ENCODE measurements at places on chromosomes 1 and 21.

DNA sequence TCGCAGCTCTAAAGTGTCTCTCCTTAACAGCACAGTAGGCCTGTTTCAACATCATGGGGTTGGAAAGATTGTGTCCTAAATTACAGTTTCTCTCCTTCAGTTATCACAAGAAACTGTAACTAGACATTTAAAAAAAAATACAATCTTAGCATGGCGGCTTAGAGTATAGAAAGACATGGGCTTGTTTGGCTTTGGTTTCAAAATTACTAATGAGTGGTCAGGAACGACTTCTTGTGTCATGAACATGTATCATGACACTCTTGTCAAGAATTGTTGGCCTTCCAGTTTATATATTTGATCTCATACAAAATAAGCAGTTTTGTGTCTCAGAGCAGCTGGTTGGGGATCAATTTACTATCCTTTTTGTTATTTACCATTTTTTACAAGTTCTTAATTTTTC is 2.1 kb downstream of the GJA8 start:
- no peak for DNase-seq

- no peak for DNase-seq
Measured at GRCh38 chr1:31412732-31413404, at the start of gene SERINC2. Gene SERINC2, plus strand, starts transcription at chr1:31413213. Its CDS starts 53 bp downstream, at chr1:31413266.

DNA sequence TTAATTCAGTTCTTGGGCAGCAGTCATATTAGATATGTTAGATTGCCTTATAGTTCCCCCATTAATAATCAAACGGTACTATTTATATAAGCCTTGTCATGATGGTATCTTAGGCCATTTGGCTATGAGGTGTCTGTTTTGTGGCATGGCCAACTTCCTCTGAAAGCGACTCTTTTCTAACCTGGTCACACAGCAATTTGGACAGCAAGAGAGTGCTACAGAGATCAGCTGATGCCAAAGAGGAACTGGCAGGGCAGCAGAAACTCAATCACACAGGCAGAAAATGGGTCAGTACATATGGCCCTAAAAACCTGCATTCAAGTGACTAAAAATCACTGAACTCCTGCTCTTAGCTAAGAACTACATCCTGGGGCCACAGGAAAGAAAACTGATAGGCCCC is 13.4 kb upstream of the MUTYH start:
- DNase-seq: no peak

- DNase-seq: no peak
Measured at GRCh38 chr1:93061895-93062792, 16.9 kb upstream of the MTF2 start.

- no peak for DNase-seq
Measured at GRCh38 chr1:32939655-32940371, 24.8 kb downstream of the RNF19B start.

GRCh38 chr1:46577671-46578070 is 26.2 kb upstream of the KNCN start:
- DNase-seq: no peak

DNA sequence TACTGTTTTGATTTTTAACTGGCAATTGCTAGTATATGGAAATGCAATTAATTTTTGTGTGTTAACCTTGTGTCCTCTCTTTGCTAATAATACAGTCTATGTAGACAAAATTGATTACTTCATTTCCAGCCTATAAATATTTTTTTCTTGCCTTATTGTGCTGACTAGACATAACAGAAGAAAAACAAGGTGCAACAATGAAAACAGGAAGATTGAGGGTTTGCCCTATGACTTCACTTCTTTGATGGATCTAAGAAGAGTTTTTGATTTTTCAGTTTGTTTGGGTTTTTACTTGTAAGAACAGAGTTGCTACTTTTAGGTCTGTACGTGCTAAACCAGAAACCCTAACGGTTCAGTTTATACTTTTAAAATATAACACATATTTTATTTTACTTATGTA is 8.5 kb upstream of the CNIH4 start:
- no peak for DNase-seq

- peak; percentile 25 for DNase-seq
Measured at GRCh38 chr1:112704934-112705627, 1.8 kb downstream of the RHOC start.

GRCh38 chr1:153888533-153888932 is 34.2 kb downstream of the GATAD2B start:
- DNase-seq: no peak

GRCh38 chr21:34337741-34338140 is 26.1 kb upstream of the KCNE2 start:
- no peak for DNase-seq

Measured in effector CD4-positive, alpha-beta T cell (primary cell).